ENCODE measurements at places on chromosomes 2 and 18.

GRCh38 chr2:61811821-61812220 lies 42.0 kb downstream of the FAM161A start:
- DNase-seq, result peak; percentile 40

DNA sequence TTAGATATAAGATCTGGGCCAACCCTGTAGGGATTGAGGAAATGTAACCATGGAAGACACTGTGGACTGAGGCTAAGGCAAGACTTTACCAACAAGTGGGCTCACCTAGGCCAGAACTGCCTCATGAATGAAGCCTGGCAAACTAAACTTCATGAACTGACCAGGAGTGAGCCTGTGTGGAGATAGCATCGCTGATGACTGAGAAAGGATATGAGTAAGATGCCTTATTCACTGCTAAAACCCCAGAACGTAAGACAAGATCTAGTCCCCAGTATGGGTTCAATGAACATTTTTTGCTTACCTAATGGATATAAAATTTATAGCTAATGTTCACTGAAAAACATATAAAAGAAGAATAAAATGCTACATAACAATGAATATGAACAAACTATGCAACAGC lies 399.8 kb downstream of the SATB2 start:
- no peak for DNase-seq

DNA sequence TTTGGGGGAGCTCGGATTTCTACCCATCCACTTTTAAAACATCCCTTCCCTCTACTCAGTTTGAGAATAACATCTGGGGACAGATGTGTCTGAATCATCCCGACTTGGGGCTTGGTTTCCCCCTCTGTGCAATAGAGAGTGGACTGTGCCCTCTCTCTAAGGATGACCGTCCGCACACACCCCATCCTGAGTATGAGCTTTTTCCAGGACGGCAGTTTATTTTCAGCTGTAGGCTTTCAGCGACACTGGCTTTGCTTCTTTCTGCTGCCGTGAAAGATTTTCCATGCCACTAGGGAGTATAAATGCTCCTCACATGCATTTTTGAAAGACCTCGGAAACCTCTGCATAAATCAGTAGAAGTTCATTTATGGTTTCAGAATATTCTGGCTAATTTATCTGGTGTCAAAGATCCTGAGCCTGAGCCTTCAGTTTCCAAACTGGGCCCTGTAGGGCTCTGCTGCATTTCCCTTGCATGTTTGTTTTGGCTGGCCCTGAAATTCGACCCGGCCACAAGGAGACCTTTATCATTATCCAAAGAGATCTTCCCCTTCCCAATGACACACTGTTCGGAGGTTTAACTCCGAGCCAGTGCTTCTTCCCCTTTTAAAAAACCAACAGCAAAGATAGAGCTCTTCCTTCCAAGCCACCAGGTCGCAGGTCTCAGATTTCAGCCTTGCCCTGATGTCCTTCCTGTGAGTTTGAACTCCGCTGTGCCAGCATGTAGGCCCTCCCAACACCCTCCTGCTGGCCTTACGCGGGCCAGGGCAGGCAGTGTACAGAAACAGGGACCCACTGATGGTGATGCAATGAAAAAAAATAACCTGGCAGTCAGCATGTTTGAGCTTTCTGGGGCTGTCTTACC lies 53.3 kb downstream of the FECH start:
- DNase-seq, result peak; percentile 88

- no peak for DNase-seq
These were observed 74.3 kb downstream of the BCL2L11 start for GRCh38 chr2:111194835-111195621.

- no peak for DNase-seq
These were observed 10.7 kb upstream of the TAF1B start for GRCh38 chr2:9832586-9832985.

DNA sequence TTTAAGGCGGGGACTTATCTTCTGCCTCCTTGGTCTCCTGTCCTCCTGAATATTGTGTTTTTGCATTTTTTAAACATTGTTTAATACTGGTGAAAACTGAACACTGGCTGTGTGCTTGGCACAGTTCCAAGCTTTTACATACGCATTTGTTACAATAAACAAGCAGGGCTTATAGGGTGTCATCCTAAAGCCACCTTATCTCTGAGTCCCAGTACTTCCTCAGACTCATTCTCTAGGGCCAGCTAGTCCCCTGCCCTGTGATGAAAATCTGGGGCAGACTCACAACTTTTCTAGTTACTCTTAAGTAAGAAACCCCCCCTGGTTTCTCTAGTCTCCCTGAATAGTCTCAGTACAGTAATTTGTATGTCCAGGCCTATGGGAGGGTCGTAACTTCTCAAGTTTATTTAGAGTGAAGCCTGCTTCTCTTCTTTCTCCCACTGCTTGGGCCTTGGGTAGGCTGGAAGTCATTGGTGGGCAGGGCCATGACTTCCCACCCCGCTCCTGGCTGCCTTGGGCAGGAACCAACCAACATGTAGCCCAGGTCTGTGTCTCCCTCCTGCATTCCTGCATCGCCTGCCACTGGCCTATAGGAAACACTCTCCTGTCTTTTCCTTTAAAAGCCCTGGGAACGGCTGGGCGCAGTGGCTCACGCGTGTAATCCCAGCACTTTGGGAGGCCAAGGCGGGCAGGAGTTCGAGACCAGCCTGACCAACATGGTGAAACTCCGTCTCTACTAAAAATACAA lies 7.7 kb upstream of the KCNE4 start:
- DNase-seq, result peak; percentile 28

GRCh38 chr2:173979751-173980351 lies 14.7 kb upstream of the SP3 start:
- DNase-seq, result no peak

DNA sequence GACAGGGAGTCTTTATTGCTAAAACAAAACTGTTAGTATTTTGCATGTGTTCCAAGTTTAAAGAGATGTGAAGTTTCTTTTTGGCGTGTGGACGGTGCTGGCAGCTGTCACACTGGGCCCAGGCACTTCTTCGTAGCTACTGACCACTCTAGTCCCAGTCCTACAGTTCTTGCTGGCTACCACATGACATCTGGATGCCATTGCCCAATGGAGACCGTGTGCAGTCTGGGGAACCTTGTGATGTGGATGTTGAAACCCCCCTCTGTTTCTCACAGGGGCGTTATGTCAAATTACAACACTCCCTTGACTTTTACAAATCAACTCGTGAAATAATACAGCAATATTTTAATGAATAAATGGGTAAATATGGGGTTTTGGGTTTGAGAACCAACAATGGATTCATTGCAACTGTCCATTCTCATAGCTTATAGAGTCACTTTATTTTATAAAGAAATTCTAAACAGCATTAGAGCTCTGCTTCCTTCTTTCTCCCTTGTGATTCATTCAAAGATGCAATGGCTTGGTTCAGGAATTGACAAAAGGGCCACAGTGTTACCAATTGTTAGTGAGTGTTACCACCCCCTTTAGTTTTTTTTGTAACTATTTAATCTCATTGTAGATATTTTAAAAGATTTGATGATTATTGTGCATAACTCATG lies 1.2 kb downstream of the GPD2 start:
- peak; percentile 35 for DNase-seq

- no peak for DNase-seq
These were observed 163.1 kb upstream of the WDSUB1 start for GRCh38 chr2:159449504-159450124.

DNA sequence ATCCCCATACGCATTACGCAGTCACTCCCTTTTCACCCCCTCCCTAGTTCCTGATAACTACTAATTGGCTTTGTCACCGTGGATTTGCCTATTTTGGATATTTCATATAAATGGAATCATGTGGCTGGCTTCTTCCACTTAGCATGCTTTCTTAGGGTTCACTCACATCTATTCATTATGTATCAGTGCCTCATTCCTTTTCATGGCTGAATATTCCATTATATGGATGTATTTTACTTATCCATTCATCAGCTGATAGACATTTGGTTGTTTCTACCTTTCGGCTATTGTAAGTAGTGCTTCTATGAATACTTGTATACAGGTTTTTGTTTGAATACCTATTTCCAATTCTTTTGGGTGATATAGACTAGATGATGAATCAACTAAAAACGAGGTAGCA lies 4.9 kb downstream of the ATP5MC3 start:
- DNase-seq, result no peak

- no peak for DNase-seq
These were observed 47.9 kb downstream of the LDLRAD4 start for GRCh38 chr18:13266218-13267100.

- DNase-seq, result no peak
These were observed 431.9 kb upstream of the HS6ST1 start for GRCh38 chr2:128750328-128751165.

GRCh38 chr18:73948497-73948896 lies 199.1 kb downstream of the FBXO15 start:
- no peak for DNase-seq

DNA sequence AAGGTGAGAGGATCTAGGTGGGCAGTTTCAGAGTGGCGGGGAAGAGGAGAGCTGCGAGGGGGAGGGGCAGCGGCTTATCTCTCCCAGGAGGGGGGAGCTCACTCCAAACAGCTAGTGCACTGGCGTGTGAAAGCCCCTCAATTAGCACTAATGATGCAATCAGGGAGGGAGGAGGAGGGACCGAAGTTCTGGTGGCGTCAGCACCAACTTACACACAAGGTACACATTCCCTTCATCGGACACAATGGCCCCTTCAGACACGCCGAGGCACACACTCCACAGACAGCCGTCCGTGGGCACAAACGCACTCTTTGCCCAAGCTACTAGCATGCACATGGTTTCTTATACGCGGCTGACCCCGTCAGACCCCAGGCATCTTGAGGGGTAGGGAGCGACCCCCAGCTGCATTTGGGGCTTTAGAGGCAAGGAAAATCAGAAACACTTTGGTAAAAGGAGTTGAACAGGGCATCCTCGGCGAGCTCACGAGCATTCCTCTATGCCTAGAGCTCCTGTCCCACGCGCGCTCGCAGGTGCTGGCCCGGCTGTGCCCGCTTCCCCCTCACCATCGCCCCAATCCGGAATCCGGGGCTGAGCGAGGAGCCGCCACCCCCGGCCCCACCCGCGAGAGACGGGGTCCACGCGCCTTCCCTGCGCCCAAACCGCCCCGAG lies 868 bp upstream of the PKDCC start:
- peak; percentile 9 for DNase-seq

DNA sequence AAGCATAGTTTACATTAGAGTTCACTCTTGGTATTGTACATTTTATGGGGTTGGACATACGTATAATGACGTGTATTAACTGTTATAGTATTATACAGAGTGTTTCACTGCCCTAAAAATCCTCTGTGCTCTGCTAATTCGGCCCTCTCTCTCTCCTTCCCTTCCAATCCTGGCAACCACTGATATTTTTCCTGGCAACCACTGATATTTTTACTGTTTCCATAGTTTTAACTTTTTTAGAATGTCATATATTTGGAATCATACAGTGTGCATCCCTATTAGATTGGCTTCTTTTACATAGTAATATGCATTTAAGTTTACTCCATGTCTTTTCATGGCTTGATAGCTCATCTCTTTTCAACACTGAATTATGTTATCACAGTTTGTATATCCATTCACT lies 526.7 kb downstream of the RIT2 start:
- DNase-seq, result no peak
